NCI-H2029 (cell line): ENCODE measurements at places on chromosomes 4 and X.

- DNase-seq, result no peak
Observed at GRCh38 chr4:27701606-27702005, 841.0 kb downstream of the STIM2 start.

DNA sequence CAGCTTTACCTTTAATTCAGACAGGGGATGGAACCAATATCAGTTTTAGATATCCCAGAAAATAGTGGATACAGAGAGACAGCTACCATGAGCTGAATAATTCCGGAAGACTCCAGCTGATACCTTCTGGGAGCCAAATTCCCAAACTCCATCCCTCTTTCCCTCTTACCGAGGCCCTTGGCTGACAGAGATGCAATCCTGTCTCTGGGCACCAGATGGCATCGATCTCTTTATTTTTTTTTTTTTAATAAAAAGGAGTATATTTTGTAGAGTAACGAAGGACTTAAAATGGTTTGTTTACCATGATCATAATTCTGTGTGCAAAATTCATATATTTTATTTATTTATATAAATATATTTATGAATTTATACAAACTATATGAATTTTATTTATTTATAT, 31.0 kb downstream of the RAB40A start:
- DNase-seq, result no peak

DNA sequence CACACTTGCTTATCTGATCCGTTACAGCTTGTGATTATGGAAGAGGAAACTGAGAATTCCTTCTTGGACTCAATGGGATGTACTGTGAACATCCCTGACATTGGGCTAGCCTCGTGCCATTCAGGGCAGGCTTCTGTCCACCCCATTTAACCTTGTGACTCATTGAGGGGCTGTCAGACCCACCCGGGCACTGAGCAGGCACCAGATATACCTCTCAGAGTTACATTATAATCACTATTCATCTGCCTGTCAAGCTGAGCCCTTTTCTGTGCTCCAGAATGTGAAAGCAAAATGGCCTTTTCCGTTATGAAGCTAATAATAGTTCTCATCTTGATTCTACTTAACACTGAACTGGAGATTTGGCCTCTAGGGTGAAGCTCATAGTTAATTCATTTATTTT, 170.6 kb upstream of the SCML1 start:
- DNase-seq, result no peak

DNA sequence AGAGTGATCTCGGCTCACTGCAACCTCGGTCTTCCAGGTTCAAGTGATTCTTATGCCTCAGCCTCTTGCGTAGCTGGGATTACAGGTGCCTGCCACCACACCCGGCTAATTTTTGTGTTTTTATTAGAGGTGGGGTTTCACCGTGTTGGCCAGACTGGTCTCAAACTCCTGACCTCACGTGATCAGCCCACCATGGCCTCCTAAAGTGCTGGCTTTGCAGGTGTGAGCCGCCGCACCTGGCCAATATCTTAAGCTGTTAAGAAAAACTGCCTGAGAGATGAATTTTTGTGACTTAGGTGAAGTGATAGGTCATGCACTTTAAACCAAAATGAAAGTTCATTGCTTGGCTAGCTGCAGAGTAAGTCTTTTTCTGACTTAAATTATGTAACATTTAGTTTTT, 5.8 kb downstream of the KDM6A start:
- DNase-seq, result no peak

GRCh38 chr4:174595141-174595929, 73.0 kb upstream of the HPGD start:
- DNase-seq, result no peak

- DNase-seq, result peak; percentile 12
Observed at GRCh38 chr4:26441102-26441501, 49.2 kb downstream of the CCKAR start.

- DNase-seq, result no peak
Observed at GRCh38 chr4:74157154-74157553, 764 bp upstream of the MTHFD2L start.

- DNase-seq, result no peak
Observed at GRCh38 chrX:46744009-46744408, 14.9 kb downstream of the SLC9A7 start.

GRCh38 chr4:14168919-14169318, 541.4 kb upstream of the BOD1L1 start:
- peak; percentile 62 for DNase-seq

DNA sequence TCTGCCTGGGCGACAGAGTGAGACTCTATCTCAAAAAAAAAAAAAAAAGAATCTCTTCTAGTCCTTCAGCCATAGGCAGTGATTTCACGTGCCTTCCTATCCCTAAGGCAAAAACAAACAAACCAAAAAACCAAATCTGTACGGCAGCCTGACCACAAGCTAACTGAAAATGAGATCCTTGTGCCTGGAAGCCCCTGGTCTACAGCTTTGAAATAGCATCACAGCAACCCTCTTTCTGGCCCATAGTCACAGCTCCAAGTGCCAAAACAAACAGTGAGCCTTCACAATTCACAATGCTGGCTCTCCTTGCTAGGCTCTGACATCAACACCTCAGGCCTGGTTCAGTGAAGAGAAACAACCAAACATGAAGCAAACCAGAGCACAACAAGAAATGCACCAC, 46.1 kb downstream of the TMEM150C start:
- DNase-seq, result peak; percentile 88

DNA sequence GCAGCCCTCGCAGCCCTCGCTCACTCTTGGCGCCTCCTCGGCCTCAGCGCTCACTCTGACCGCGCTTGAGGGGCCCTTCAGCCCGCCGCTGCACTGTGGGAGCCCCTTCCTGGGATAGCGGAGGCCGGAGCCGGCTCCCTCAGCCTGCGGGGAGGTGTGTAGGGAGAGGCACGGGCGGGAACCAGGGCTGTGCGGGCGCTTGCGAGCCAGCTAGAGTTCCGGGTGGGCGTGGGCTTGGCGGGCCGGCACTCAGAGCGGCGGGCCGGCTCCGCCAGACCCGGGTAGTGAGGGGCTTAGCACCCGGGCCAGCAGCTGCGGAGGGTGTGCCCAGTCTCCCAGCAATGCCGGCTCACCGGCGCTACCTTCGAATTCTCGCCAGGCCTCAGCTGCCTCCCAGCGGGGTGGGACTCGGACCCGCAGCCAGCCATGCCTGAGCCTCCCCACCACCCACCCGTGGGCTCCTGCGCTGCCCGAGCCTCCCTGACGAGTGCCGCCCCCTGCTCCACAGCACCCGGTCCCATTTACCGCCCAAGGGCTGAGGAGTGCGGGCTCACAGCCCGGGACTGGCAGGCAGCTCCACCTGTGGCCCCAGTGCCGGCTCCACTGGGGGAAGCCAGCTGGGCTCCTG, 1.4 kb upstream of the AADAT start:
- no peak for DNase-seq

DNA sequence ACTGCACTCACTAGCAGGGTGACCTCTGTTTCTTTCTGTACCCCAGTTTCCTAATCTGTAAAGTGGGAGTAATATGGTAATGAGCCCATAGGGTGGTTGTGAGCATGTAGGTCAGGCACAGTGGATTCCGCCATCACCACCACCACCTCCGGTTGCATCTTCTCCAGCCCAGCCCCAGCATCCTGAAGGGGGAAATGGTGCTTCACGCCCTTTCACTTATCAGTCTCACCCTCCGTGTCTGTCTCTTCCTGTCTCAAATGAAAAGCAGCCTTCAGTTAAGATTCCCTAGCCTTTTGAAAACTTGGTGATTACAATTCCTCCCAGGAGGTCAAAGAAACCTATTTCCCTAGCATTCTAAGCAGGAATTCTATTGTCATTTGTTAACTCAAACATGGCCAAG, 16.9 kb upstream of the XPNPEP2 start:
- no peak for DNase-seq

- peak; percentile 41 for DNase-seq
Observed at GRCh38 chr4:186676531-186677161, 47.0 kb downstream of the FAT1 start.

DNA sequence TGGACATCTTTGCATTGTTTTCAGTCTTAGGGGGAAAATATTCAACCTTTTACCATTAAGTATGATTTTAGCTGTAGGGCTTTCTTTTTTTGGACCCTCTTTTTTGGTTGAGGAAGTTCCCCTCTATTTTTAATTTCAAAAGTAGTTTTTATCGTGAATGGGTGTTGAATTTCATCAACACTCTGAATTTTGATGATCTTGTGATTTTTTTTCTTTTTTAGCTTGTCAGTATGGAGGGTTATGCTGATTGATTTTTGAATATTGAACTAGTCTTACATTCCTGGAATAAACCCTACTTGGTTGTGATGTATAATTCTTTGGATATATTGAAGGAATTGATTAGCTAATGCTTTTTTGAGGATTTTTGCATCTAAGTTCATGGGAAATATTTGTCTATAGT, 1.7 kb downstream of the ZNF81 start:
- DNase-seq, result no peak

GRCh38 chr4:10732235-10732913, 47.8 kb upstream of the CLNK start:
- DNase-seq, result peak; percentile 48

DNA sequence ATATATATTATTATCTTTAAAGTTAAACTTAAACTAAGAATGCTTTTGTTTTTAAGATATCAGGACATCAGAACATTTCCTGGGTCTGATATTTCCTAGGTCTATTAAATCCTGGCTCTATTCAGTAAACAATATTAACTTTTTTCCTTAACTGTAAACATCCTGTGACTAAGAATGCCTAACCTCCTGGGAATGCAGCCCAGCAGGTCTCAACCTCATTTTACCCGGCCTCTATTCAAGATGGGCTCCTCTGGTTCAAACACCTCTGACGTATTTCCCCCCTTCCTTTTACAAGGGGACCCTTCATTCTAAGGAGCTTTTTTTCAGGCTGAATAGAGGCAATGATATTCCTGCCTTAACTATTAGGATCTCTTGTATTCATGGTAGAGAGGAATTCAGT, 35.8 kb upstream of the DYNLT3 start:
- DNase-seq, result no peak

GRCh38 chr4:156294577-156294976, 340.9 kb upstream of the CTSO start:
- DNase-seq, result no peak

- DNase-seq, result no peak
Observed at GRCh38 chr4:145820407-145820806, 118.2 kb downstream of the ZNF827 start.

GRCh38 chrX:129361576-129361975, 161.7 kb downstream of the SMARCA1 start:
- DNase-seq, result no peak

GRCh38 chr4:110198049-110198434, 373 bp downstream of the ELOVL6 start:
- DNase-seq, result no peak

- no peak for DNase-seq
Observed at GRCh38 chr4:52507774-52508173, 151.3 kb downstream of the USP46 start.

- no peak for DNase-seq
Observed at GRCh38 chrX:19902110-19902509, 14.7 kb upstream of the SH3KBP1 start.

DNA sequence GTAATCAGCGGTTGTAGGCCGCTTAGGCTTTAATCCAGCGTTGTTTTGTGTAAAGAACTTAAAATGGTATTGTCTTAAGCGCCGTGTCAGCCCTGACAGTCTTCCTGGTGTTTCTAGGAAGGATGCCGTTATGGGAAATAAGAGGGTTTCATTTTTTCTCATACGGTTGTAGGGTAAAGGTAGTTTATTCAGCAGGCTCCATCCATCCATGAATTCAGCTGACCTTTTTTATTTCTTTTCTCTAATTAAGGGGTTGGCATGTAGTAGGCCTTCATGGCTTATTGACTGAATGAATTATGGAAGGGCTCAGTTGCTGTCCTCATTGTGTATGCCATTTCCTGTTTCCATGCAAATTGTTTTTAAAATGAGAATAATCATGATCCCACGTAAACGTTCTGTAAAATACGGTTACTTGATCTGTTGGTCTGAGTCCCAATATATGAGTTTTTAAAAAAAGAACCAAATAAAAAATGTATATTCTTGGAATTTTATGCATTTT, 693 bp downstream of the OCIAD1 start:
- DNase-seq, result peak; percentile 5

- peak; percentile 55 for DNase-seq
Observed at GRCh38 chrX:15675490-15675921, 10.9 kb upstream of the CLTRN start.

DNA sequence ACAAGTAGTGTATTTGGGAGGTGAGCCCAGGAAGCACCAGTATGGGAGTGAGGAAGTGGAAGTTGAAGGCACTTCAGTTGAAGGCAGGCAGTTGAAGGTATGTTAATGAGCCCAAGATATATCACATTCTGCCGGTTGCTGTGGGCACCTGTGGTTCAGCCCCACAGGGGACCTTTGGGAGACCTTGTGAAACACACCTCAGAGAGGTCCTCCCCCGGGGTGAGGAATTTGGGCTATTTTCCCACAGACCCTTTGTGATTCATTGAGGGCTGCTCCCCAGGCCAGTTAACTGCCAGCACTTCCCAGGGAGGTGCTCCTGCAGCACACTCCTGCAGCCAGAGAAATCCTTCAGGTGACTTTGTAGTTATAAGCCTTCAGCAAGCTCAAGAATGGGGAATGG, 45.9 kb downstream of the PTCHD1 start:
- DNase-seq, result no peak

- no peak for DNase-seq
Observed at GRCh38 chr4:154120690-154121345, 331.9 kb upstream of the SFRP2 start.

DNA sequence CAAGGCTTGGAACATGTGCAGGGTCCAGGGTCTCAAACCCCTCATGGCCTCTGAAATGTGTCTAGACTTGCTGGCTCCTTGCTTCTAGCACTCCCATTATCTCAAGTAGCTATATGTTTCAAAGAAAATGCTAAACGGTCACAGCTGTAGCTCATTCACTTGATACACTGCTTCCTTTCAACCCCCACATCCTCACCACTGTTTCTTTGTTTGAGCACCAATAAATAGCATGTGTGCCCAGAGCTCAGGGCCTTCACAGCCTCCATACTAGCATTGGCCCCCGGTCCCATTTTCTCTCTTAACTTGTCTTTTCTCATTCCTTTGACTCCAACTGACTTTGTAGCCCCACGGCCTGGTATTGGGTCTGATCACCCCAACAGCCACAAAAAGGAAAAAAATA, 801.8 kb downstream of the STIM2 start:
- no peak for DNase-seq

- DNase-seq, result no peak
Observed at GRCh38 chr4:143026459-143027170, 158.1 kb upstream of the USP38 start.

DNA sequence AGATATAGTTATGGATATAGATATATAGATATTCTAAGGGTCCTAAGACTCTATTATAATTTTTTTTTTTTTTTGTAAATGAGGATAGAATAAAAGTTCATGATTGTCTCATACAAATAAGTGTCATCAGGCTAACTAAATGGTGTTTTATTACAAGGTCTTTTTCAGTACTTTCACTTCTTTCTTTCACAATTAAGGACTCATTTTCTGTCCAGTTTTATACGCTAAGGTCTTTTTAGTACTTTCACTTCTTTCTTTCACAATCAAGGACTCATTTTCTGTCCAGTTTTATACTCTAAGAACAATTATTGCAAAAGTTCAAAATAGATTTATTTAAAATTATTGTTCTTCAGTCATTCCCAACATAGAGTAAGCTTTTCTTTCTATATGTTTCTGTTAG, 32.7 kb downstream of the RUFY3 start:
- no peak for DNase-seq
